ENCODE measurements at places on chromosomes 5 and 9.

DNA sequence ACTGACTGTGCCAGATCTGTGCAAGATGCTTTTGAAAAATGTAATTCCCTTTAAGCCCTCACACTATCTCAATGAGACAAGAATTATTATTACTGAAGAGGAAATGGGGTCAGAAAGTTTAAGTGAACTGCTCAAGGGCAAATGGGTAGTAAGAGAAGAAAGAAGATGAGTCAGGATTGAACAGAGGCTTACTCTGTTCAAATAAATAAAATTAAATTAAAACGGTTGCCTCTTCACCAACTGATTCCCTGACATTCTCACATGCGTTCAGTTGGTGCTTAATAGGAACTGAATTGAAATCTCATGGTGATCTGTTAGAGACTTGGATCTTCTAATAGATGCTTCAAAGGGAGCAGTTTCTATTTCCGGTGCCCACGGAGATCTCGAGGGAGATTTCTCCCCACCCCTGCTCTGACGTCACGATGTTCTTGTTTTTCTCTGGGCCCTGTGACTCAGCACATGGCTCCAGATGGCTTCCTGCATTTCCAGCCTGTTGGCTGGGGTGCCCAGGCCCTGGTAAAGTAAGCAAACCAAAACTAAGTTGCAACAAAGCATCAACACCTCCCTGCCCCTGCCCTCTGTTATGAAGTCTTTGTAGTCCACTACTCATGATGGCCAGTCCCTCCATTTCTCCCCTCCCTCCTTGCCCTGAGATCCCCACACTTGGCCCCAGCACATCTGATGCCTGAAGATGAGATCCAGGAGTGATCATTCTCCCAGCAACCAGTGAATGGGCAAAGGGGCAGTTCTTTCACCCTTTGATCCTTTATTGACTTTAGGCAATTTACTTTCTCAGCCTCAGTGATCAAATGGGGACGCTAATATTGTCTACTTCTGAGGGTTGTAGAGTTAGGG lies 106.1 kb upstream of the CPEB4 start:
- peak; percentile 77 for DNase-seq

DNA sequence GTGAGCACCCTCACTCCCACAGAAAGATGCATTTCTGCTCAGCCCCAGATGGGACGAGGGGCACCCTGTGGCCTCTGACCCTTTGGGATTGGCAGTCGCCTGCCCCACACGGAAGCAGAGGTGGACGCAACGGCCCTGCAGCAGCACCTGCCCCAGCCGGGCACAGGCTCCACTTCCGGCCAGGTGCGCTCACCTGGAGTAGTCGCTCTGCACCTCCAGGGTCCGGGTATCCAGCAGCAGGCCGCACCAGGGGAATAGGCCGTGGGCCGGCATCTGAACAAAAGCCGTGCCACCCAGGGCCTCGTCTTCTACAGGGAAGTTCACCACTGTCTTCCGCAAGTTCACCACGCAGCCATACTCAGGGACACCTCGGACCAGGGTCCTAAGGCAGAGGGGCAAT lies 30.7 kb downstream of the TERT start:
- DNase-seq = no peak

DNA sequence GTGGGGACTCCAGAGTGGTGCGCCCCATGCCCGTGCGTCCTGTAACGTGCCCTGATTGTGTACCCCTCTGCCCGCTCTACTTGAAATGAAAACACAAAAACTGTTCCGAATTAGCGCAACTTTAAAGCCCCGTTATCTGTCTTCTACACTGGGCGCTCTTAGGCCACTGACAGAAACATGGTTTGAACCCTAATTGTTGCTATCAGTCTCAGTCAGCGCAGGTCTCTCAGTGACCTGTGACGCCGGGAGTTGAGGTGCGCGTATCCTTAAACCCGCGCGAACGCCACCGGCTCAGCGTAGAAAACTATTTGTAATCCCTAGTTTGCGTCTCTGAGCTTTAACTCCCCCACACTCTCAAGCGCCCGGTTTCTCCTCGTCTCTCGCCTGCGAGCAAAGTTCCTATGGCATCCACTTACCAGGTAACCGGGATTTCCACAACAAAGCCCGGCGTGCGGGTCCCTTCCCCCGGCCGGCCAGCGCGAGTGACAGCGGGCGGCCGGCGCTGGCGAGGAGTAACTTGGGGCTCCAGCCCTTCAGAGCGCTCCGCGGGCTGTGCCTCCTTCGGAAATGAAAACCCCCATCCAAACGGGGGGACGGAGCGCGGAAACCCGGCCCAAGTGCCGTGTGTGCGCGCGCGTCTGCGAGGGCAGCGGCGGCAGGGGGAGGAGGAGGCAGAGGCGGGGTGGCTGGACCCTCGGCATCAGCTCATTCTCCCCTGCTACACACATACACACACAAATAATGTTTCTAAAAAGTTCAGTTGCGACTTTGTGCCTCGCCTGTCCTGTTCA lies 668 bp downstream of the GLIS3 start:
- DNase-seq = peak; percentile 61

DNA sequence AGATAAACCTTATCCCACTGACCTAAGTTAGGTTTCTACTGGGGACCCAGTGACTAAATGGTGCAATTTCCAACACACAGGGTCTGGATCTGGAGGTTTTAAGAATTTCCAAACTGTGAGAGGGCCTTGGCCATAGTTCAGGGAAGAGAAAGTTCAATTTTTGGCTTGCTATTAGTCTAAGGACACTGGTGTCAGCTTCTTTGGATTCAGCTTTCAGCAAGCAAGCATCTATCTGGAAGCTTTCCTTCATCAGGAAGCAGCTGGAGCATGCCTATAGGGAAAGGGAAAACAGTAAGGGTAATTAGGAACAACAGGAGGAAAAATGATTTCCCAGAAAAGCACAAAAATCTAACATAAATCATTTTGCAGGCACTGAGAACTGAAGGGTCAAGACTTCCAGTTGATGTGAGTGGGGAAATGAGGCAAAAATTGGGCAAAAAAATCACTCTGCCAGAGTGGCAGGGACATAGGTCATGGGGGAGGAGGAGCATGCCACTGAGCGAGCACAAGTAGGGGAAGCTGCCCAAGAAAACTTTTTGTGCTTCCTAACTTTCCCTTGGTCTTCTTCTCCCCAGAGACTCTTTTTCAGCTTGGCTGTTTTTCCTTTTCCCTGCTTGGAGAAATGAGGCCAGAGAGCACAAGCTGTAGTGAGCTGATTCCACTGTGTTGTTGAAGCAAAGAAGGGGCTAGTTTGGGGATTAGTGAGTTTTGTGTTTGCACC lies 299.6 kb downstream of the FGF10 start:
- no peak for DNase-seq

DNA sequence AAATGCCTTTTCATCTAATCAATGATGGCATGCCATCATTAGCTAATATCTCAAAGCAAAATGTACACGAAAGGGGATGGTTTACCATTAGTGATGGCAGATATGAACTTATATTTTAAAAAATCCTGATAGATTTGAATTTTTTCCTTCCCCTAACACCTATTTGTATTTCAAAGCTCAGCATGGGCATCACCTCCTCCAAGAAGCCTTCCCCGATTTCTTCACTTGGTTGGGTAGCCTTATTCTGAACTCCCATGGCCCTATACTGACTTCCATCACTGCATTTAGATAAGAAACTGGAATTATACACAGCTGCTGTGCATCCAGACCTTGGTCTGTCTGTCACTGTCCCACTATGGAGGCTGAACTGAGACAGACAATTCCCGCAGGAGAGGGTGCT lies 49.6 kb upstream of the FBXW11 start:
- DNase-seq = no peak

GRCh38 chr5:171032435-171032973 lies 170.7 kb downstream of the RANBP17 start:
- no peak for DNase-seq

GRCh38 chr9:111484572-111484894 lies 350 bp upstream of the ECPAS start:
- DNase-seq = no peak

GRCh38 chr5:44869928-44870327 lies 61.2 kb downstream of the MRPS30 start:
- DNase-seq = no peak

DNA sequence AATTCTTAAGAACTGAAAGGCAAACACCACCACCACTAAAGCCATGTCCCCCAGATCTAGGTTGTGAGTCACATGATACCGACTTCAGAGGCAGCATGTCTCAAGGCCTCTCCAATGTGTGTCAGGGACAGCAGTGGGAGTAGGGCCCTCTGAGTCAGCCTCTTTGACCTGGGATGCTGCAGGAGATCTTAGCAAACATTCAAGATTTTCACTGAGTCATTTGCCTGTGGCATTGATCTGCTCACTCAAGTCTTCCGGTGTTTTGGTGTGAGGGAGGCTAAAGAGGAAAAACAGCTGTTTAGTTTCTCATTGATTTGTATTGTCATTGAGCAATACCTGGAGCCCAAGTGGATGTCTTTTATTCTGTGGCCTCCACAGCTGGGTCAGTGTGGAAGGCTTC lies 36.1 kb downstream of the TMC1 start:
- peak; percentile 87 for DNase-seq

DNA sequence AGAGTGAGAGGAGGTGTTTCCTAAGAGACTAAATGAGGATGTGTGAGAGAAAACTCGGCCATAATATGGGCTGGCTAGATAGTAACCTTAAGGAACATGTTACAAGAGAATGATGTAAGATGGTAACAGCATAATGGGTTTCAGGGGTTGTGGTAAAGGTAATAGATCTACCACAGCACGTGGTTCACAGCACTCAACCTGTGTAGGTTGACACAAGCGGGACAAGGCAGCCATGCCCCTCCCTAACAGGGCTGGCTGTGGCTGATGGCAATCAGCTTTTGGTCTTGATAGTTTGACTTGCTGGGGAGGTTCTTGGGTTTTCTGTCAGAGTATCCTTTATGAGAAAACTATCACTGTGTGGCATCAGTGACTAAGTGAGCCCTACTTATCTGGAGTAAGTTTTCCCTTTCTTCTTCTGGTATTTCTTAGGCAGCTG lies 138.6 kb downstream of the TRIO start:
- no peak for DNase-seq

- DNase-seq = peak; percentile 80
These were observed 262.5 kb downstream of the ELAVL2 start for GRCh38 chr9:23563517-23563916.

DNA sequence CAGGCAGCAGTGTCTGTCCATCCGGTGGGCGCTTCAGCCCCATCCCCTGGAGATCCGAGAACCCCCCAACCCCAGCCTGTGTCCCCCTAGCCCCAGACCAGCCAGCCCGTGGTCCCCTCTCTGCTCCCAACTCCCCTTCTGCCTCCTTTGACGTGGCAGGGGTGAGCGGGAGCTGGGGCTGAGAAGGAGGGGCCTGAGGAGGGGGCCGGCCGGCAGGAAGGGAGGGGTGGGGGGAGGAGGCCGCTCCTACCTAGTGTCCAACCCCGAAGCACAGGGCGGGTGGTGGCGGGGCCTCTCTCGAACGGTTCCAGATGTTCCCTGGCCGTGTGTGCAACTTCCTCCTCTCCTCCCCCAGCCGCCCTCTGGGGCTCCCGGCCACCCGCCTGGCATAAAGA lies 31.0 kb downstream of the GOLGA2 start:
- peak; percentile 97 for DNase-seq

- peak; percentile 84 for DNase-seq
These were observed 193.8 kb downstream of the SLIT3 start for GRCh38 chr5:169106911-169107706.

- DNase-seq = no peak
These were observed 16.8 kb downstream of the ABCA1 start for GRCh38 chr9:104911032-104911607.

GRCh38 chr5:642481-642880 lies 30.3 kb downstream of the CEP72 start:
- no peak for DNase-seq

DNA sequence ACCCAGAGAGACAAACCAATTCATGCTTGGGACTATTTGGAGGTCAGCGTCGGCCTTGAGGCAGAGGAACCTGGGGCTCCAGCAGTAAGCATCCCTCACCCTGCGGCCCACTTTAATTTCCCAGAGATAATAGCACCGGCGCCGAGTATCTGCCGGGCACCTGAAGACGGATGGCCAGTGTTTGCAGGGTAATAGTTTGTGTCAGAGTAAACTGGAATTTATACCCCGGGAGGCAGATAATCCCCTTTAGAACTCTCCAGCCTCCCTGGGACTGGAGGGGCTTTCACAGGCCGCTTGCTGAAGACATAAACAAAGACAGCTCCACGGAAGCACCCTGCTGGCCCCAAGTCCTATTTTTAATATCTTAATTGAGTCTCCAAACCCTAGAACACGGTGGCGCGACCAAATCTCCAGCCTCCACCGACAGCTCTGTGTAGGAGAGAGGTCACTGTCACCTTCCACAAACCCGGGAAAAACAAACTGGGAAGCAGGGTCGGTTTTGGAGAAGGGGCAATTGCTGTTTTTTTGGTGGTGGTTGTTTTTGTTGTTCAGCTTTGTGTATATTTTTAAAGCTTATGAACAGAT lies 17.4 kb upstream of the FCN1 start:
- DNase-seq = no peak

DNA sequence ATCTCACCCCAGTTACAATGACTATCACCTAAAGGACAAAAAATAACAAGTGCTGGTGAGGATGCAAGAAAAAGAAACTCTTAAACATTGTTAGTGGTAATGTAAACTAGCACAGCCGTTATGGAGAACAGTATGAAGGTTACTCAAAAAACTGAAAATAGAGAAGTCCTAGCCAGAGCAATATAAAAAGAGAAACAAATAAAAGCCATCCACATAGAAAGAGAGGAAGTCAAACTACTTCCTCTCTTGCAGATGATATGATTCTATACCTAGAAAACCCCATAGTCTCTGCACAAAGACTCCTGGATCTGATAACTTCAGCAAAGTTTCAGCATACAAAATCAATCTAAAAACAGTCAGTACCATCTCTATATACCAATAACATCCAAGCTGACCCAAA lies 221.5 kb upstream of the FAM174A start:
- DNase-seq = no peak

DNA sequence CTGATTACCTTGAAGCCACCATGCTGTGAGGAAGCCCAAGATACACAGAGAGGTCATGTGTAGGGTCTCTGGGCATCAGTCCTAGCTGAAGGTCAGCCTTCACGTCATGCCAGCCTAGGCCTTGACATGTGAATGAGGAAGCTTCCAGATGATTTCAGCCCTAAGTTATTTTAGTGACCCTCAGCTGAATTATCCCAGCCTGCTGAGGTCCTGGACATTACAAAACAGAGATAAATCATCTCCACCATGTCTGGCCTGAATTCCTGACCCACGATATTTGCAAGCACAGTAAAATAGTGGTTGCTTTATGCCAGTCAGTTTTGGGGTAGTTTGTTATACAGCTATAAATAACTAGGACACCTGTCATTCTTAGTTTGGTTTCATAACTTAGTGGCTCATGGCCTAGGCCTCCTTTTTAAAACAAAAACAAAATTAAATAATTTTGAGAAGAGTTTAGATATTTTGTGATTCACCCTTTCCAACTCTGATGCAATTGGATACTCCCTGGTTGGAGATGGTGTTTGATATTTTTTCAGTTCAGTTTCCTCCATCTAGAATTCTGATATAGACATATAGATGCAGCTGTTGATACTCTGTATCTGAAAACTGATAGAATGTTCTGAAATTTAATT lies 571.3 kb upstream of the CLINT1 start:
- no peak for DNase-seq

- DNase-seq = no peak
These were observed 283.0 kb upstream of the ITGA1 start for GRCh38 chr5:52504584-52505240.
